ENCODE measurements at places on chromosomes 2 and 18.

DNA sequence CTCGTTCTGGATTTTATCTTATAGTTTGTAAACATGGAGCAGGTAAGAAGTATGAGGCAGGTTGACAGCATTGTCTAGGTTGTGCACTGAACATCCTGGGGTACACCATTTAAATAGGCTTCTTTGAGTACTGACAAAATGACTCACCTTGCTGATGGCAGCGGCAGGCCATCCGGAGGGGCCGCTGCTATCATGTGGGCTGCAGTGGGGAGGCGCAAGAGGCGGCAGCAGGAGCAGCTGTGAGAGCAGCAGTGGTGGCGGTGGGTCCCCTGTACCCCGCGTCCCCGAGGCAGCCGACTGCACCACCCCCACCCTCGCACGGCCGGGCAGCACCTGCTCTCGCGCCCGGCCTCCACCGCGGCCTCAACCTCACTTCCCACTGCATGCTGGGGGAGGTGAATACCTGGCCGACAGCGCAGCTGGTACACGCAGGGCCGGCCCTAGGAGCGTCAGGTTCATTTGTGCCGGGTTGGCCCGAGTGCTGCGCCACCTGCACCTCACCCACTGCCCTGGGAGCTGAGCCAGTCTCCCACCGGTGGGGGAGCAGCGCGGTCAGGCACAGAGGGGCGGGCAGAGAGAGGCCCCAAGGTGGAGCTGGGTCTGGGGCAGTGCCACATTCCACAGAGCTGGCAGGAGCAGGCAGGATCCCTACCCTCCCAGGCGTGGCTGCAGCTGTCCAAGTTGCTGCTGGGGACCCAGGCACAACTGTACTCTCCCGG lies 154.5 kb upstream of the RBMS1 start:
- DNase-seq, result no peak

DNA sequence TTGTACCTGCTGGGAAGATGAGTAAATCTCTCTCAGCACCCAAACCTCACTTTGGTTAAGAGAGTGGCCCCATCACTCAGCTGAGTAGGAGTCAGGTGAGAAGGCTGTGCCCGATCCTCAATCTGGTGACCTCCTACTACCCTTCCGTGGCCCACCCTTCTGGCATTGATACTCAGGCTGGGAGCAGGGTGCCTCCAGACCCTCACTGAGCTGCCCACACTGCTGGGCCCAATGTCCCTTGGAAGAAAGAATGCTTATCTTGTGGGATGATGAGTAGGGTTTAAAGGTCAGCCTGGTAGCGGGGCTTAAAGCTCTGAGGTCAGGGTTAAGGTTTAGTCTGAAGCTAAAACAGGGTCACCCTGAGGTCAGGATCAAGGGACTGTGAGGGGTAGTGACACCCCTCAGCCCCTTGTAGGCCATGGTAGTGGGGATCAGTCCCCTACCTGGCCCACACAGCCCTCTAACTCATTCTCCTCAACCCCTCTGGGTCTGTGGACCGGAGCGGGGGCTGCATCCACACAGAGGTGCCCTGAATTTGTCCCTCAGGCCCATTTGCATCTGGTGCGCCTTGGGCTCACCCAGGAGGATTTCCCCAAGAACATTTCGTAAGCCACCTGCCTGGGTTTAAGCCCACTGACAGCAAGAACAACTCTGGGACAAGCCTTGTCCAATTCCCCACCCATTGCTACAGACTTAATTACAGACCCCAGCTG lies 123.8 kb downstream of the CYP26B1 start:
- no peak for DNase-seq

- DNase-seq, result no peak
These were observed 1.8 kb downstream of the DCC start for GRCh38 chr18:52341608-52342381.

- no peak for DNase-seq
These were observed 158.9 kb downstream of the CCDC148 start for GRCh38 chr2:158297606-158298005.
